ENCODE measurements at places on chromosomes 1 and 21.

DNA sequence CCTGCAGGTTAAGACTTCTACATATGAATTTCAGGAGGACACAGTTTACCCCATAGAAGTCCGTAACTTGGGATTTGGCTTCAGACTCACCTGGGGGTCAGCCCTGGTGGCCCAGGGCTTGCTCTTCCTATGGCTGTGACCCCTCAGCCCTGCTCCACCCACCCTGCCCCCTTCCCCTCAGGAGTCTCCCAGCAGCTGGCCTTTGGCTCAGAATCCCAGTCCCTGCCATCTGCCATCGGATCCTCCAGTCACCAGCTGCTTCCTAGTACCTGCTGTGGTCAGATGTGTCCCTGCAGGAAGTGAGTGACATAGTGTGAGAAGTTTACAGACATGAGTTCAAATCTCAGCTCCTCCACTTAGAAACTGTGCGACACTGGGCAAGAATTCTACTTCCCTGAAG, 332.6 kb downstream of the NPHP4 start:
- DNase-seq = no peak

DNA sequence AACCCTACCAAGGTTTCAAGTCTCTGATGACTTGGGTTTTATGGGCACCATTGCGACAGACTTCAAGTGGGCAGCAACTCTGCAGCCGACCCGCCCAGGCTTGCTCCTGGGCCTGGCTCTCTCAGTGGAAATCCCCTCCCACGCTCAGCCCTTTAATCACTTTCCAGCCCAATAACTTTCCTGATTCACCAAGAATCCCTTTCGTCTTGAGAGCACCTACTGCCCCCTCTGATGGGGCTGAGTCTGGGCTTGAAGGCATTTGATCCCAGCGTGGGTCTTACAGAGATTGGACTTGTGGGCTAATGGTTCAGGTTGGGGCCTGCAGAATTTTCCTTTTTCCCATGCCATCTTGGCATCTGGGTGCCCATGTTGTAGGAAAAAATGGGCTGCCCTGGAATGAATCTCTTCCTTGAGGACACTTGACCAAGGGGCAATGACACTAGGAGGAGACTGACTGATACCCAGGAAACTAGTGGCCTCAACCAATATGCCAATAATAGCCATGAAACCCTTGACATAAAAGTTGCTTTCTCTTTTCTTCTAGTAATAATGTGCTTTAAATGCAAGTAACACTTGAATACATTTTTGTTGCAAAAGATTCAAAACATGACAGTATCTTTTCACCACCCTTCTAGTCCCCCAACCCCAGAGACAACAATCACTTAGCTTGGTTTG, 7.8 kb upstream of the PHLDA3 start:
- no peak for DNase-seq

DNA sequence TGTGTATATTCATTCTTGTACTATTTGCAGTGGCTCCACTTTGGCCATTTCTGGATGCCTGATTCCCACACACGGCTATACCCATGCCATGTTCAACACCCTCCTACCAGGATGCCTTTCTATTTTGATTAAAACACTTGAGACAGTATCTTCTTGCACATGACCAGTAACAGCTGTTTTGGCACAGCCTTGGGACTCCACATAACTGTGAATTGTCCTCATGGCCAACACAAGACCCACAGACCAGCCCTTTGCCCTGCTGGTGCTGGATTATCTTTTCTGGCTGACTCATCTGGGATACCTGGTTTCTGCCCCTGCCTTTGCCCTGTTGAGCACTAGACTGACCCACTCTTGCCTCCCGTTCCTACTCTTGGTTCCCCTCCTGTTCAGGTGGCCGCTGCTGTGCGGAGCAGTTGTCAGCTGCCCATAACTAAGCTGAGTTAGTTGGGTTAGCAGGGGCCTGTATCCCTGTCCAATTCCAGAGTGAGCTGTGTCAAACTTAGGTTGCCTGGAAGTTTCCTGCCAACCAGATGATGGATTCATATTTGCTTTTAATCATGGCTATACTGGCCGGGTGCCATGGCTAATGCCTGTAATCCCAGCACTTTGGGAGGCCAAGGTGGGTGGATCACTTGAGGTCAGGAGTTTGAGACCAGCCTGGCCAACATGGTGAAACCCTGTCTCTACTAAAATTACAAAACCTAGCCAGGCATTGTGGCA, 10.8 kb upstream of the EYA3 start:
- DNase-seq = no peak

DNA sequence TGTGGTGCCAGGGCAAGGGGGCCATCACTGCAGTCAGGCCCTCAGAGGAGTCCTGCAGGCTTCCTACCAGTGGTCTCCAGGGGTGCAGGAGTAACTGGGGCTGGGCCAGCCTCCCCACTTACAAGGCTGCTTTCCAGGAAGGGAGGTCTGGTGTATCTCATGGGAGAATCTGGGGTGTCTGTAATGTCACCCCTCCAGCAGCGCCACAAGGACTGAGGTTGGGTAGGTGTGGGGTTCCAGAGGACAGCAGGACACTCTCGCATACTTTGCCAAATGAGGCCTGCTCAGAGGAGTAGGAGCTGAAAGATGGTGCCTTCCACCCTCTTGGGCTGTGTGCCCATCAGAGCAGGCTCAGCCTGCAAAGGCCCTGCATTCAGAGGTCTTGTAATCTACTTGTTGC, 46.9 kb downstream of the TNNT2 start:
- DNase-seq = no peak

Data from Ammon's horn (tissue), 1 donor.